ENCODE measurements at places on chromosomes 2 and 18.

- no peak for DNase-seq
These were observed 813 bp upstream of the MEIS1 start for GRCh38 chr2:66433945-66434678.

DNA sequence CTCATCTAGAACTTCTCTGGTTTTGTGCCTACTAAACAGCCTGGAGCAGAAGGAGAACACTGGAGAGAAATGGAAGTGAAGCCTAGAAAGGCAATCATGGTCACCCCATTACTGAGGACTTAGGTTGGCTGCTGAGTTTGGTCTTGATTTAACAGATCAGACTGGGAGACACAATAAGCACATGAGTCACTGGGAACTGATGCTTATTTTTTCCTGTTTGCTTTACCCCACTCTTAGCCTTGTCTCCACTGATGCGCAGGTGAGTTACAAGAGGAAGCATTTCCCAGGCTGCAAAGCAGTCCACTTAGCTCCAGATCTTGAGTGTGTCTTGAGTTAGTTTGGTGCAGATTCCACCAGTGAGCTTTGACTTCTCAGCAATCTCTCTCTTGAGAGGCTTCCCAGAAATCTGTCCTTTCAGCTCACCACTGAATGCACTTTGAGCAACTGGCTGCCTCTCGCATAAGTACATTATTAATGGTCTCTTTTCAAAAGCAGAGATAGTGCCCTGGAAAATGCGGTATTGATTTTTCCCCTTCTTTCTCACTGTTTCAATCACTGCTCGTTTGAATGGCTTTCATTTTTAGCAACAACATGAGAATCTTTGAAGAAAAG is 390.2 kb upstream of the SETBP1 start:
- no peak for DNase-seq

DNA sequence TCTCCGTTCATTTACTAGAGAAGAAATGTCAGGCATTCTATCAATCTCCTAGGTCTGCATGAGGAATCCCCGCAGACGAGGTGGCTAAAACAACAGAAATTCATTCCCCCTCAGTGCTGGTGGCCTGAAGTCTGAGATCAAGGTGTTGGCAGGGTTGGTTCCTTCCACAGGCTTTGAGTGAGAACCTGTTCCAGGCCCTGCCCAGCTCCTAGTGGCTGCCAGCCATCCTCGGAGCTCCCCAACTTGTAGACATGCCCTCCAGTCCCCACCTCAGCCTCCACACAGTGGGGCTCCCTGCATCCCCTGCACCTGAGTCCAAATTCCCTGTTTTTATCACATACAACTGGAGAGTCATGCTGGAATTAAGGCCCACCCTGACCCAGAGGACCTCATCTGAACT is 145.3 kb upstream of the ALKAL2 start:
- no peak for DNase-seq

DNA sequence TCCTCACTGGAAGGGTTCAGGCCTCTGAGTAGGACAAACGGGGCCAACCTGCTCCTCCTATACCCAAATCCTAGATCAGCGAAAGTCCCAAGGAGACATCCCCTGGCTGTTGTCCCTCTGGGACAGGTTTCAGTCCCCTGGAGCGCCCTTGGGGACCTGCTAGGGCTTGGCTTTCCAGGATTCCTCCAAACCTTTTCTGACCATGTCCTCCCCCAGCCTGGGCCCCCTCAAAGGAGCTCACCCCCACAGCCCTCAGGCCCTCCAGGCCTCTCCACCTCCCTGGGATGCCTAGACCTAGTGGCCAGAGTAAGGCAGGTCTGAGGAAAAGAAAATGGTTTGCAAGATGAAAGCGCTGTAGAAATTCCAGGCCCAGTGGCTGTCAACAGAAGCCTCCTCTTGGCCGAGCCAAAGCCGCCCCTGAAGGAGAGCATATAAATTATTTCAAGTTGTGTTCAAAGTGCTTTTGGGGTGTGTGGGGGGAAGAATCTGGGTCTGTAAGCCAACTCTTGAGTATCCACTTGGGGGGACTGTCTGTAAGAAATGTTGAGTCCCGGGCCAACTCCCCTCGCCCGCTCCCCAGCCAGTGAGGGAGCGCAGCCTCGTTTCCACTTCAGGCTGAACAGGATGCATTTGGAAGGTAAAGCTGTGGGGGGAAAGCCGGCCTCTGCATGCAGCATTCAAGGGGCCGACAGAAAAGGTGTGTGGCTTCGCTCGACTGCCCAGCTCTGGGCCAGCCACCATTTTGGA is 158.6 kb downstream of the DYSF start:
- no peak for DNase-seq

- no peak for DNase-seq
These were observed 38.1 kb upstream of the NTSR2 start for GRCh38 chr2:11708106-11708505.

DNA sequence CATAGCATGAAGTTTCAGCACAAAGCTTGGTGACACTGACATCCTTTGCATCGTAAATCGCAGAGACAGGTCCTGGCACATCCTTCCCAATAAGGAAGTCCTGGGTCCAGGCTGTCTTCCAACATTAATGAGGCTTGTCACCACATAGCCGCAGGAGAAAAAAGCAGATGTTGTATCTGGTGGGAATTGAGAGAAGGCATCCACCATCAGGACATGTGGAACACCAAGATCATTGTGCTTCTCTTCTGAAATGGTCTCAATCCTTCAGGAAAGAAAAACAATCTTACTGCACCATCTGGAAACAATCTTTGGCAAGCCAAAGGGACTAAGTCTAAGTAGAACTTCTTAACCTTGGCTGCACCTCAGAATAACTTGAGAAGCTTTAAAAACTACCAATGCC is 119.0 kb upstream of the ARHGAP28 start:
- DNase-seq: no peak

All from esophagus squamous epithelium (tissue), 5 donors.